ENCODE measurements at places on chromosomes 2 and 18.

GRCh38 chr18:48896875-48897511 is 53.8 kb downstream of the SMAD7 start:
- DNase-seq, result no peak

GRCh38 chr2:48677450-48677849 is 59.8 kb downstream of the GTF2A1L start:
- DNase-seq, result no peak

GRCh38 chr2:99598441-99598840 is 108.6 kb upstream of the REV1 start:
- DNase-seq, result no peak

DNA sequence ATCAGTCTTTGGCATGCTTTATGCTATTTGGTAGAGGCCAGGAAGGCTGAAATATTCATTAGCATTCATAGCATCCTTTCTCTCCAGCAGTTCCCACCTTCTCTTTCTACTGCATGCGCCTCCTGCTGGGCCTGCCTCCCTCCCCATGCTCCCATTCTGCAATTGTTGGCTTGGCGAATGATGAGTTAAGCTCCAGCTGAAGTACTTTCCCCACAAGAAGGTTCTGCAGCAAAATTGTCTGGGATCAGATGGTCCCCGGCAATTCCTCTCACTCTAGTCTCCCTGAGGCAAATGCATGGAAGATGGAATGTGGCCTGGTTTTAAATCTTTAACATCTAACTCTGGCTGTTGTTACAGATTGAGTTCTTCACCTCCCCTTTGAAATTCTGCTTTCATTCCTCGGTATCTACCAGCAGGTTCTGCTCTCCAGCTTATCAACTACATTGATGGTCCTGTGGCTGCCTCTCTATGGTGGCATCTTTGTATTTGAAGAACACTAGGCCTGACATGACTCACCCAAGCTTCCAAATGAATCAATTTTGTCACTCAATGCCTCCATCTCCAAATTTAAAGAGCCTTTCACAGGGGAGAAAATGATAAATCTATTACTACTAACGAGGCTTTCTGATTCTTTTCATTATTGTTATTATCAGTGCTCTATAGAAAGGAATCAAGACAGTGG is 55.9 kb downstream of the KCTD18 start:
- no peak for DNase-seq

GRCh38 chr18:58787536-58788149 is 77.0 kb upstream of the ZNF532 start:
- DNase-seq, result no peak

DNA sequence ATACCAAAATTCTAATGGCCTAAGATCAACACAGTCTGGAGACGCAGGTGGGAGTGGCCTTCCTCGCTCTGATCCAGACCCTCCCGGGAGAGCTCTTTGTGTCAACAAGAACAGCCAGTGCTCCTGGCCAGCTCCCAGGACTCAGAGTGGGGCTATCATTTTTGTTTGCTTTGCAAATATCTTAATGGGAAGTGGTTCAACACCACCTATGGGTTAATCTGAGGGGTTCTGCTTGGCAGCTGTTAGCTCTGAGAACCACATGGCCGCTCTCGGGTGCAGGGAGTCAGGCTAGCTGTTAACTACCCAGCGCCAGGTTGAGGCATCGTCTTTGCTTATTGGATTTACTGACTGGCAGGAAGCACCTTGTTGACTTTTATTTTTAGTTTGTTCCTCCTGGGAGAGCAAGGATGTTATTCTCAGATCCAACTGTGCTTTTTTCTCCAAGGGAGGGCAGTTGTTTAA is 184.8 kb upstream of the SP5 start:
- DNase-seq, result no peak

DNA sequence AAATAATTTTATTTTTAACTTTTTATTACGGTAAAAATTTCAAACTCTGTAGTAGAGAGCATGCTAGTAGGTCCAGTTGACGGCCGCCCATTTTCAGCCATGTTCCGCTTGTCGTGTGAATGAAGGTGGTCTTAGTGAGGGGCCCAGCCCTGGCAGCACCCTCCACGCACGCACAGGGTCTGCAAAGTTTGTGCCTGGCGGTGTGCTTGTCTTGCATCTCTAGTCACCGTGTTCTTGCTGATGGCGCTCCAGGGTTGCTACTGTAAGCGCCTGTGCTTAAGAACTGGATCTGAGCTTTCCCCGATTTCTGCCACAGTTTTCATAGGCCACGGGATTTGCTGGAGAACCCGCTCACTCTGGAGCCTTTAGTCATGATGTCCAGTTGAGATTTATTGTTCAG is 28.9 kb downstream of the LDLRAD4 start:
- no peak for DNase-seq

DNA sequence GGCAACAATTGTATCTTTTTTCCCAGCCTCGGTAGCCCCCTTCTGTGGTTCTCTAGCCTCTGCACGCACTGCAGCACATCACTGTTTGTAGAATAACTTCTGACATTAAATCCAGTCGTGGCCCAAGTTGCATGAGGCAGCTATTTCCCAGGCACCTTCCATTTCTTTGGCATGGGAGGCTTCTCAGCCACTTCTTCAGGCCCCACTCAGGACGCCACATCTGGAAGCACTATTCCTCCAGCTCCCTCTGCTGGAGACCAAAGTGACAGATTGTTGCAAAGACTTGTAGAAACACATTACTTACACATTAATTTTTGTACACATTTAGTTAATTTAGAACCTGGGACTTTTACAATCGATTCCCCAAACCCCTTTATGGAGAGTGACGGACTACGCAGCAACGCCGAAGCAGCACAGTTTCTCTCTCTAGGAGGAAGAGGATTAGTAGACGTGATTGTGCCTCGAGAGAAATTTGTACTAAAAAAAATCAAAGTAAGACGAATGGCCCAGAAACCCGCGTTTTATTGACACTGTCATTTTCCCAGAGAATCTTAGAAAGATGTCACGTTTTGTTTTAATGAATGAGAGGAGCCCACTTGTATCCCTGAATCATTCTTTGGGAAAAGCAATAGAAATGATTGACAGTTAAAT is 57.8 kb upstream of the RGPD5 start:
- no peak for DNase-seq

GRCh38 chr2:191321861-191322662 is 76.9 kb downstream of the MYO1B start:
- DNase-seq, result no peak

DNA sequence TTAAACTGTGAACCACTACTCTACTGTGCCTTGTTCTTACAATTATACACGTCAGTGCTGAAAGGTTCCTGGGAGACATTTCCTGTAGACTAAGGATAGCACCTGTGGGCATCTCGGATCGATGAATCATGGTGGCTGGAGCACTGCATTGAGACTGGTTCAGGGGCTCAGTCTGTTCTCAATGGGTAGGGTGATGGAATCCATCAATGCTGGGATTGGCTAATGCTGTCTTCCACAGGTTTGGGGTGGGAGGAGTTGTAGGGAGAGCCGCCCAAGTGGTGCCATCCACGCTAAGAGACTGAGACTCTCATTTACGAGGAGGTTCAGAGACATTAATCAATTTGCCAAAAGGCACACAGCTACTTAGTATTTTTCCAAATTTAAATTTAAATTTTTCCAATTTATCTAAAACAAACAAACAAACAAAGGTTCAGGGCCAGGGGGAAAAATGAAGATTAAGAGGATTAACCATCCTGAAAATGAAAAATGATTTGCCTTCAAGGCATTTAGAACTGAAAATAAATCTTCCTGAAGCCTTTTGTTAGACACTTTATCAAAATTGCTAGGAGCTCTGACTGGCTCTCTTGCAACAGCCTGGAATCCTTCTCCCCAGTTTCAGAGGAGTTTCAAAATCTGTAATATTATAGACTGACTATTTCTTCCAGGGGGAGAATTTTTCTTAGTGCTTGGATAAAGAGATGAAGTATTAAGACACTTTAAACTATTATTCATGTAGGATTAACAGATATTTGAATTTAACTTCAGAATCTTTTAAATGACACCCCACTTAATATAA is 359.2 kb downstream of the TGIF1 start:
- no peak for DNase-seq

DNA sequence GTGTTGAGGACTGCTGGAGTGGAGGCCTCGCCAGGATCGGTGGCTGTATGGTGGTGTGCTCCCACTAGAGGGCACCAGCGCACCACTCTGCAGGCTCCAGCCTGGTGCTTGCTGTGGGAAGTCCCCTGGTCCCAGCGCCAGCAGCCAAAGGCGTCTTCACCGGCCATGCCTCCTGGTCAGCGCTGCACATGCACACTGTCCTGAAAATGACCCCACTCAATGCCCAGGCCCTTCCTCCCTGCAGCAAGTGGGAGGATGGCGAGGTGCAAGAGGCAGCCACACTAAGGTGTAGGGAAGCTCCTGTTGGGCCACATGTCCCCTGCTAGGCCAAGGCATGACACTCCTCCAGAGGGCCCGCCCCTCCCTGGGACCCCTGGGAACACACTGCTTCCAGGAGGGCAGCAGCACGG is 136.5 kb downstream of the CTIF start:
- DNase-seq, result peak; percentile 49

GRCh38 chr2:195410074-195410671 is 246.9 kb upstream of the SLC39A10 start:
- no peak for DNase-seq

GRCh38 chr18:27411911-27412310 is 226.8 kb upstream of the CHST9 start:
- no peak for DNase-seq

DNA sequence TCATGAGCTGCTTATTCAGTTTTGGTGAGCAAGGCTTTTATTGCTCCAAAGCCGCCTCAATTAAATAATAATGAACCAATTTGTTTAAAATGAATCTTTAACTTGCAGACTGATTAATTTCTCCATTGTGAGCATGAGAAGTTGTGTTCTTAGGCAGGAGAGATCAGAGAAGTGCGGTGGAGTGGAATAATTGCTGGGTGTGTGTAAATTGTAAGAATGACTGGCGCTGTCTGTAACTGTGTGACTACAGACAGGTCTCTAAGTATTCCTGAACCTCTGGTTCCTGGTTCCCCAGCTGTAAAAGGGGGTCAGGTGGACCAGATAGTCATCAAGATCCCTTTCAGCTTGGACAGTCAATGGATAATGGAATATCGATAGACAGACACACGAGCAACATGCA is 98.0 kb upstream of the EFEMP1 start:
- DNase-seq, result no peak

DNA sequence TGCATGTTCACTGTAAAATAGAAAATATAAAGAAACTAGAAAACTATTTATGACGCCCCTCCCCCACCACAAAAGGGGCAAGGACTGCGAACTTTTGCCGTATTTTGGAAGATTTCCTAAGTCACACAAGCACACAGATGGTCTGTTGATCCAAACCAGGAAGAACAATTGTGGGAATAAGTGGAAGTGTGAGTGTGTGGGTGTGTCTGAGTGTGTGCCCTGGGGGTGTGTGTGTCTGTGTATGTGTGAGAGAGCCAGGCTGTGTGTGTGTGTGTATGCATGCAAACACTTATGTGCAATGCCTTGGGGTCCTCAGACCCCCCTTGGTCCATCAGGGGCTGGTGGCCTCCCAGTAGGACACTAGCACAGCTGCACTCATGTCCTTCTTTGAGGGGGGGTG is 43.1 kb downstream of the HPCAL1 start:
- no peak for DNase-seq

DNA sequence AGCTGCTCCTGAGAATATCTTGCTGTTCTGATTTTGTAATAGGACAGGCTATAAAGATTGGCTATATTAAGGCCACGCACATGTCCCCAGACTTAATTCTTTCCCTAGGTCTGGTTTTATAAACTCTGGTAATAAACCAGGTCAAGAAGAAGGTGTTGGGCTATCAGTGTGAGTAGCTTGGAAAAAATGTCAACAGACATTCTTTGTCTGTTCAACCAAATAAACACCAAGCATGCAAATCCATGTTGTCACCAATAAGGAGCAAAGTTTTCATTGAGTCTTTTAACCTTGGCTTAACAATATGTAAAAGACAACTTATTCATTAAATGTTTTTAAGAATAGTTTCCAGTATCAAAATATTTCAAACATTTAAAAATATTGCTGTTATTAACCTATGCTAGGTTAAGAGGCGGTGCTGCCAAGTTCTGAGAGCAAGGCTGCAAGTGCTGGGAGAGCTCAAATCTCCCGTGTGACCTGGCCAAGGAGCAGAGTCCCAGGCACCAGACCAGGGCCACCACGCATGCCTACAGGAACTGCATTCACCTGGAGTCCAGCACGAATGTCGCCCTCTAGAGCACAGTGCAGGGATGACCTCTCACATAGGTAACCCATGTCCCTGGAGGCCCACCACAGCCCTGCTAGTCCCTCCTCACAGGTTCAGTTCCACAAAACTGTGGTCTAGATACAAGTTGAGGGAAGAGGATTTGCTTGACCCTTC is 120.5 kb upstream of the POU3F3 start:
- no peak for DNase-seq

DNA sequence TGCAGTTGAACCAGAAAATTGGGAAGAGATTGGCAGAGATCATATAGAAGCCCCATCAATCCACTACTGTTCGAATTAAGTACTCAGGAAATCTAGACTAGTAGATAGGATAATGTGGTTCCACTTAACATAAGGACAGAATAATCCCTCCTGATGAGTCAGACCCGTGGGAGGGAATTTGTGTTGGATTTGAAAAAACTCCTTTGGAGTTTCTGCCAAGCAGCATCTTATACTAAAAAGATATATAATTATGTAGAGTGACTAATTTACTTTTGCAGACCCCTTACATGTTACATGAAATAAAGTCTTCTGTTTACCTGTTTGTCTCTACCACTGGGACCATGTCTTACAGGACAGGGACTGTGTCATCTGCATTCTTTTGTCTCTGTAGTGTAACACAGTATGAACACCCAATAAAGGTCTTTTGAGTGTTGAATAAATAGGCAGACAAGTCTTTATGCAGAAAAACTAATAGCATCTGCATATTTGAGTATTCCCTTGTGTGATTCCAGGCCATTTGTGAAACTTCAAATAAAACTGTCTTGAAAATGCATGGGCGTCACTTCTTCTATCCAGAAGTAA is 122.6 kb upstream of the DNAJC10 start:
- DNase-seq, result peak; percentile 70

DNA sequence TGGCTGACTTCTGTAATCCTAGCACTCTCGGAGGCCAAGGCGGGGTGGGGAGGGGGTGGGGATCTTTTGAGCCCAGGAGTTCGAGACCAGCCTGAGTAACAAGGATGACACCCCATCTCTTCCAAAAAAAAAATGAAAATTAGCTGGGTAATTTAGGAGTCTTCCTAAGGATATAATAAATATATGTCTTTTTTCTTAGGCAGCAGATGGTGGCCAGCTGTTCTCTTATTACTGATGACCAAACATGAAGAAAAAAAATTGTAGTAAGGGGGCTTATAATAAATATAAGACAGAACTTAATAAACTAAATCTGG is 4.2 kb upstream of the IMPA2 start:
- no peak for DNase-seq

DNA sequence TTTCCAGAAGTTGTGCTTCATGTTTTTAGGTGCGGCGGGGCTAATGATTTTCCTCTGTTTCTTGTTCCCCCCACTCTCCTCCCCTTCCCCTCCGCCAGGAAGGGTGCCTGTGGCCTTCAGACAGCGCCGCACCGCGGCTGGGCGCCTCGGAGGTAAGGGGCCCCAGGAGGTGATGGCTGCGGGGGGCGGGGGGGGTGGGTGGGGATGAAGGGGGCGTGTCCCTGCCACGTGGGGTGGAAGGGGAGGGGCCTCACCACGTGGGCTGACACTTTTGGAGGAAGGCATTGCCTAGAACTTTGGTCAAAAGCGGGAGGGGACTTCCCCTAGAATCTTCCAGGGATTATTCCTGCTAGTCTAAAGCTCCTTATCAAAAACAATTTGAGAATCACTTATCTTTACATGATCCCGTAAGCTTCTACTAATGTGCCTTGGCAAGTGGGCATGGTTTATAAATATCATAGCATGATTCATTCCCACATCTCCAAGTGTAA is 83.1 kb downstream of the FAM210A start:
- DNase-seq, result no peak

Measured in amniotic stem cell (primary cell).